Fibroblast of skin of left biceps (primary cell): ENCODE measurements at places on chromosomes 16 and 17.

- no peak for DNase-seq
Measured at GRCh38 chr16:79122343-79122742, 478.2 kb downstream of the MAF start.

DNA sequence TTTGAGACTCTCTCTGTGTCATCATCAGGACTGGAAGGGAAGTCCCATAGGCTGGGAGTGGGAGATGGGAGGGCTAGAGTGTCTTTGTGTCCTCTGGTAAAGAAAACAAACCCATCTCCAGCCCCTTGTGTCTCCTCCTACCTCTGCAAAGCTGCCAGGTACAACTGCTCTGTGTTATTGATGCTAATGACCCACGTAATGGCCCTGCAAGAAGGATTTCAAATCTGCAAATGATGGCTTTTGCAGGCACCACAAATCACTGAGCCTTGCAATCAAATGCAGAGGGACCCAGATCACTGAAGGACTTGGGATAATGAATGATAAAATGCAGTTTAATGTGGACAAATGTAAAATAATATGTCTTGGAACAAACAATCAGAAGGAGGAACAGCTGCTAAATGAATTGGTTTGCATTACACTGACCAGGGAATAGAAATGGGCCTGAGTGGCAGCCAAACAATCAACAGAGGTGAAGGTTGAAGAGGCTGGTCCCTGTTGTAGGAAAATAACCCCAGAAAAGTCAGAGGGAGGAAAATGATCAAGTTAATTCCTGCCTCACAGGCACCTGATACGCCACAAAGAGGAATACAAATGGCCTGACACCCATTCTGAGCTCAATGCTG, 425.1 kb downstream of the UTP18 start:
- no peak for DNase-seq

- DNase-seq, result no peak
Measured at GRCh38 chr17:65711671-65712276, 150.3 kb upstream of the AXIN2 start.

DNA sequence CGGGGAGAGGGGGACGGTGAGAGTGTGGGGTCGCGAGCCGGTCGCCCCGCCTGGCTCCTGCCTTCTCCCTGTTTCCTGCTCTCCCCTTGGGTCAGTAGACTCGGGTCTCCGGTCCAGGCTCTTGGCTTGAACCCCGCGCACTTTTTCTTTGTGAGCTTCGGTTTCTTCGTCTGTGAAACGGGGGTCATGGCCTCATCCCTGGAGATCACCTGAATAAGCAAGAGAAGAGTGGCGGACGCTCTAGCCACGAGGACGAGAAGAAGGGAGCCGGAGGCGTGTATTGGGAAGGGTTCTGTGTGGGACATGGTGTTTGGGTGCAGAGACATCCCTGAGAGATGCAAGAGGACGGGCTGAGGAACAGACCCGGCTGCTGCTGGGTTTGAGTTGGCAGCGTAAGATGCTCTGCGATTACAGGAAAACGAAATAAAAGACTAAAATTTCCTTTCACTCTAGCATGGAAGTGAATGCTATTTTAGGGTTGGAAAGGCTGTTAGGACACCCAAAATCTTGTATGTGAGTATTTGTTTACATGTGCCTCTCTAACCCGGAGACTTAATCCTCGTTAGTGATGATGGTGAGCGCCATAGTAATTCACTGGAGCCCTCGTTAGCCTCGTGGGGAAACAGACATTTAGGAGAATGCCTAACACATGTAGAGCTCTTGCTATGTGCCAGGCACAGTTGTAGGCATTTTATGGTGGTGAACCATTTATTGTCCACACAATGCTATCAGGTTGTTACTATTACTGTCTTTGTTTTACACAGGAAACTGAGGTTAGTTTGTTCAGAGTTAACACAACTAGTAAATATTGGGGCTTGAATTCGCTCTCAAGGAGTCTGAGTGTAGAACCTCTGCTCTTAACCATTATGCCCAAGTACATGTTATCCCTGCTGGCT, 646 bp downstream of the KIF22 start:
- no peak for DNase-seq

GRCh38 chr16:53055541-53056391, 975 bp downstream of the CHD9 start:
- DNase-seq, result no peak

GRCh38 chr17:51028176-51028863, 92.3 kb downstream of the SPAG9 start:
- DNase-seq, result no peak

DNA sequence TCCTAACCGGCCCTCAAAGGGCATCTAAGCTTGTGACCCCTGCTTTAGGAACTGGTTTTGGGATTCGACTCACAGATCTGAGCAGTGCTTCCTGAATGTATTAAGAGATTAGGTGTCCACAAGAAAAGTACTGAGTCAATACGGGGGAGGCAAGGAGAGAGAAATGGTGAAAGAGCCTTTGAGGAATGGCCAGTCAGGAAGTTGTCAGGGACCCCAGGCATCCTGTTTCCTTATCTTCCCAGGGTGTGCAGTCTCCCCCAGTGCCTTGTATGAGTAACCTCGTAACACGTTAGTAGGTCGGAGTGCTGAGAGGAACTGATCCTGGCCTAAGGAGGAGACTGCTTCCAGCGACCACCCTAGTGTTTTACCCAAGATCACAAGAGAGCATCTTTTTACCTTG, 16.4 kb upstream of the TMED6 start:
- no peak for DNase-seq
